Activated T-cell treated with anti-CD3 and anti-CD28 coated beads, Interleukin-2, amount 50 U/mL, for 48 hours (primary cell): ENCODE measurements at places on chromosomes 5 and 9.

DNA sequence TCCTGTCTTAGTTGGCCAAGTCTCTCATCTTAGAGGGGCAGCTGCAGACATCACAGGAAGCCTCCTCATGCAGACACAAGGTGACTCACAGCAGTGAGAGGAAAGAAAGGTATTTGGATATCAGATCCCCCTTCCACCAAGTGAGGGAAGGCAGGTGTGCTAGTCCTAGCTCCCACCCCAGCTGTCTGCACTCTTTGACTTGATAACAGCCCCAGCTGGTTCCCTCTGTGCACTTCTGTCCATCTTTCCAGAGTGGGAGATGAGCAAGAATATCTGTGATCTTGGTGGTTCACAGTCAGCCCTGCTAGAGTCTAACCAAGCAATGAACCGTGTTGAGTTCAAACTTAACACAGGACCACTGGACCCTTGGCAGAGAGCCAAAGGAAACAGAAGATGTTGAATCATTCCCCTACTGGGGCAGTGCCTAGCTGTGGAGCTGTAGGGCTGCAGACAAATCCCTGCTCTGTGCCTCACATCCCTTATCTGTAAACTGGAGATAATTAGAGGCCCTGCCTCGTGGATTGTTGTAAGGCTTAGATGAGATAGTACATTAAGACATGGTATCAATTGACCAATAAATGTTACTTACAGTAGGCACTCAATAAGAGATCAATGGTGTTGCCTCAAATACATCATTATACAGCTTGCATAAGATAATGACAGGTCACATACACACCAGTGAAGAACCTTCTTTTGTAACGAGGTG, 39.1 kb downstream of the SH3RF2 start:
- DNase-seq = no peak

- peak; percentile 76 for DNase-seq
Measured at GRCh38 chr5:160539431-160539830, 117.8 kb downstream of the PTTG1 start.

- no peak for DNase-seq
Measured at GRCh38 chr9:116027096-116027495, 126.5 kb upstream of the PAPPA start.

GRCh38 chr5:94057217-94057616, 315.8 kb upstream of the POU5F2 start:
- DNase-seq = no peak

- no peak for DNase-seq
Measured at GRCh38 chr5:54981928-54982327, 3.5 kb downstream of the ESM1 start.

DNA sequence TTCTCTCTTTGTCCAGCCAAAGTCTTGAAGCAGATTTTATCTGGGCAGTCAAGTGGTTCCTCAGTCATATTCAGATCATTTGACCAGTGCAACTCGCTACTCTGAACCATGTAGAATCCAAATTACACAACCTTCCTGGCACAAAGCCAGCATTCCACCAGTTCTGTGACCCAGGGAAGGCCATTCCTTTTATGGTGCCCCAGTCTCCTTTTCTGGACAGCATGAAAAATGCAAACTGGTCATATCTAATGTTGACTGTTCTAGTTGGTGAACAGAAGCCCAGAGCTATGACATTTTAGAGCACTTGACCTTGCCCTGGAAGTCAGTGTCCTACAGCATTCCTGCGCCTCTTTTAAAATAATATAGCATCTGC, 364.6 kb downstream of the BRINP1 start:
- DNase-seq = no peak

GRCh38 chr5:148951612-148952011, 111.2 kb downstream of the SH3TC2 start:
- no peak for DNase-seq

DNA sequence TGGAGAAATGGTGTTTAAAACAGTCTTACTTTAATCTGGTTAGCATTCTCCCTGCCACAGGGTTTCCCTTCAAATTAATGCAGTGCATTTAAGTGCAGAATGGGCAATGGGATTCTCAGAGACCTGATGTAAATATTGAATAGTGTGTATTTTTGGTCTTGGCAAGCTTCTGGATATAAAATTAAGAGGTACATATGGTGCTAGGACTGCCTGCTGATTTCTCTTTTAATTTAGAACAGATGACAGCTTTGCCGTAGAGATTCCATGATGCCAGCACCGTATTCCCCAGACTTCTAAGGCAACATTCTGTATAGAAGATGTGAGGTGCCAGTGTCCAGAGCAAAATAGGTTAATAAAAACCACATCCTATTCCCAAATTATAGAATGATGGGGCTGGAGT, 1.9 kb downstream of the MTAP start:
- no peak for DNase-seq

GRCh38 chr9:32351845-32352244, 32.6 kb upstream of the ACO1 start:
- DNase-seq = no peak

- DNase-seq = no peak
Measured at GRCh38 chr5:71697967-71698366, 21.1 kb upstream of the CARTPT start.

DNA sequence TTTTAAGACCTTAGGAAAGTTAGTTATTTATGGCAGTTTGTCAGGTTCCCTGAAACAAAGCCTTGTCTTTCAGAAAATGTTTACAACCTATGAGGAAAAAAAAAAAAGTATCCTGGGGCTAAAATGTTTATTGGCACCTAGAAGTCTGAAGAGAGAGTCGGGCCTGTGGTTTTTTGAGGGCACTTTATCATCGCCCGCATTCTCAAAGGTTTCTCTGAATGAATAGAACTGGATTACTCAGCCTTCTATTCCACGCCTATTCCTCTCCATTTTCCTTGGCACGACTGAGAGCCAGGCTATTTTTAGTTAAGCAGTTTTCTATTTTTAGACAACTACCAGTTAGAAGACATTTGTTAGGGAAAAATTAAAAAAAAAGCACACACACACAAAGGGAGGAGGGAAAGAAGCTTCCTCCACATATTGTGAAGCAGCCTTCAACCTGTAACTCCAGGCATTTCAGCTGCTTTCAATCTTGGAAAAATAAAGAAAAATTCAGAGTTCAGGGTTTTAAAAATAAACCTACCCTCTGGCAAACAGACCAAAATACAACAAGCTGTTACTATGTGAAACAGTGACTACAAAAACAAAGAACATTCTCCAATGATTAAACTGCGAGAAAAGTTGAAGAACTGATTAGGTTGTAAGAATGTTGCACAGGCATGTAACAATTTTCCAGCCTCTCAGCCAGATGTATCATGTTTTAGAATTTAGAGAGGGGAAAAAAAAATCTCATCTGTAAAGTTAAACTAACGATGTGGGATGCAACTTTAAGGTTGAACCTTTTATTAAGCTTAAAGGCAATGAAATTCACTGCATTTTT, 97.0 kb downstream of the MEF2C start:
- peak; percentile 19 for DNase-seq

GRCh38 chr5:121974261-121974660, 12.5 kb downstream of the SRFBP1 start:
- no peak for DNase-seq

- DNase-seq = no peak
Measured at GRCh38 chr5:137360607-137361006, 138.5 kb downstream of the SPOCK1 start.

GRCh38 chr9:134607971-134608370, 33.6 kb upstream of the COL5A1 start:
- DNase-seq = no peak

DNA sequence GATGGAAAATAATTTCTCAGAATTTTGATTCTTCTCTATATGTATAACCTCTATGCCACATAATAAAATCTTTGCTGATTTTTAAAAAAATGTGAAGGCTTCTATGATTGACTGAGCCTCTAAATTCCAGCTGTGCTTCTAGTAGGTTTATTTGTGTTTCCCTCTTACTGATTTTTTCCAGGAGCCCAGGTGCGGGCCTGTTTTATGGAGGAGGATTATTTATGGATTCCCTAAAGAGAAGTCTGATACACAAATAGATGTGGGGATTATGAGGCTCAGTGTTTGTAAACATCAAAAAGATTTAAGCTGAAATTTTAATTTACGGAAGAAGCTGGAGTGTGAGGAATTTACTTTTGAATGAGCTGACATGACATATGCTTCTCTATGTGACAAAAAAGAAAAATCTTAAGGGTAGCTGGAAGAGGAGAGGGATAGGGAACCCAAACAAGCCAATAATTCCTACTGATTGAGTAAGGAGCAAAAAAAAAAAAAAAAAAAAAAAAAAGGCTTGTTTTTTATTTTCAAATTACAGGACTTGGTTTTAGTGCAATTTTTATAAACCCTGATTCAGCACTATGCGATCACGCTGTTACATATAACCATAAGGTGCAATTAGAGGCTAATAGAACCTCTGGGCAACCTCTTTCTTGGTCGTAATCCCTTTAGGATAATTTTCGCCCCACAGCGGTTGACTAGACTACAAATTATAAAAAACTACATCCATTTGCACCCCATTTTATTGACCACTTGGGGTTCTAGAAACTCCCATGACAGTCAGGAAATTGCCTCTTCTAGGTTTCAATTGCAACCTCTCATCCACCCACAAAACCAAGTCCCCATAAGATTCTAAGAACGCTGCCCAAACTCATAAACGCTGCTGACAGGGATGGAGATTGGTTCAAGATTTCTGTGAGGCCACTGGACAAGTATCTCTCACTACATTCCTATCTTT, 44.4 kb upstream of the RAI14 start:
- no peak for DNase-seq
